ENCODE measurements at places on chromosomes 1 and 21.

- no peak for DNase-seq
These were observed 171.5 kb upstream of the CACYBP start for GRCh38 chr1:174828264-174828663.

- DNase-seq = peak; percentile 21
These were observed 12.3 kb upstream of the PADI1 start for GRCh38 chr1:17192394-17193221.

- peak; percentile 48 for DNase-seq
These were observed 10.8 kb upstream of the DUSP12 start for GRCh38 chr1:161738627-161739287.

DNA sequence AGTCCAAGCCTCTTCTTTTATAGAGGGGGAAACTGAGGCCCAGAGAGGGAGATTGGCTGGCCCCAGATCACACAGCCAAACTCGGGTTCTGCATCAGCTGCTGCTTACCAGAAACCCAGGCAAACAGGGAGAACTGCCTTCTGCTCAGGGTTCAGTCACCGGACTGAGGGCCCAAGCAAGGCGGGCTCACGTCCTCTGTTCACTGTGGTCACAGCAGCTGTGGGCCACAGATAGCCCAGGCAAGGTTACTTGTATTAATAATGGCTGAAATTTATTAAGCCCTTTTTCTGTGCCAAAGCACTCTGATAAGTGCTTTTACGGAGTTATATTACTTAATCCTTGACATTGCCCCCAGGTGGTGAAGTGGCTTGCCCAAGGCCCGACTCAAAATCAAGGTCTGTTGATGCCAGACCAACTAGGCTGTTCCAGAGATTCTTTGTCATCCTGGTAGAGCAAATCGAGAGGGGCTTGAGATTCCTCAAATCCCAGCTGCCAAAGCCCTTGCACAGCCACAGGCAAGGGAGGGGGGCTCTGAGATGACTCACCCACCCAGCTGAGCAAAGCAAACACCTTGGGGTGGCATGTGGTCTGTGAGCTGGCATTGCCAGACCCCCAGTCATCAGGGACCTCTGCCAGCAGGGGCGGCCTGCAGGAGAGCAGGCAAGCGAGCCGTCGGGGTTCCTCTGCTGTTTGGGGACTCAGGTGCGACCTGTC is 36.5 kb downstream of the EPHB2 start:
- DNase-seq = no peak

DNA sequence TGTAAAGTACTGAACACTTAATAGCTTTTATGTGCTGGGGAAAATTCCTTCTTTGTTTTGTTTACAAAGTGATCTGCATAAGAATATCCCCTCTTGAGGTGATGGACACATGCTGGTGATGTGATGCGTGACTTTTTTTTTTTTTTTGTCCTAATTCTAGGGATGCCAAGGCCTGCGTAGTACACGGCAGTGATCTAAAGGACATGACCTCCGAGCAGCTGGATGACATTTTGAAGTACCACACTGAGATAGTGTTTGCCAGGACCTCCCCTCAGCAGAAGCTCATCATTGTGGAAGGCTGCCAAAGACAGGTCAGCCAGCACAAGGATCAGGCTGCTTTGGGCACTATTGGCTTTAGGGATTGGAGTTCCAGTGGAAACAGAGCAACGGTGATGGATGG is 24.7 kb downstream of the ATP1A1 start:
- no peak for DNase-seq

DNA sequence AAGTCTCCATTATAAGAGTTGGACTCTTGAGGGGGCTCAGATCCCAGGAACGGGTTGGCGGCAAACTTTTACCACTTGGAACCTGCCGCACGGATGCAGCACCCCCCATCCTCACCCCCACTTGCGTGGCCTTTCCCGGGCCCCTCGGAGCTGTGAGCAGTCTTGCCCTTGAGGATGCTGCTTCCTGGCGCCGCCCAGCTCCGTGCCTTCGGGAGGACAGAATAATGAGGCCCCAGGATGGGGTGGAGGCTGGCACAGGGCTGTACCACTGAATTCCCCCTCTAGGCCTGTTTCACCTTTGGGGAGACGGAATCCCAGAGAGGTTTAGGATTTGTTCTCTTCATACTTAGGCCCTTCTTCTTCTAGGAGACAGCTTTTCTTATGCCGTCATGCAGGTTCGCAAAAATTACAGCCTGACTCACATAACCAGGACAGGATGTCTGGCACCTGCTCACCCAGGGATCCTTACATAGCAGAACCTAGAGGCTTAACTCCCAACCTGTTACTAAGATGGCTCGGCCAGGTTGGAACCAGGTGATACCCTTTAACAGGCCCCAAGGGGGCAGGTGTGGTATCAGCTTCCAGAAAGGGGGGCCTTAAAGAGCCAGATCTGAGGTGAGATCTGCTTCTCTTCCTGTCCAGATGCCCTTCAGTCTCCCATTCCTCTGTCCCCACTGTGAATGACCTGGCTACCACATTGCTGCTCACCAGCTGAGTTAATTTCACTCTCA is 1.5 kb downstream of the TRNP1 start:
- peak; percentile 79 for DNase-seq

DNA sequence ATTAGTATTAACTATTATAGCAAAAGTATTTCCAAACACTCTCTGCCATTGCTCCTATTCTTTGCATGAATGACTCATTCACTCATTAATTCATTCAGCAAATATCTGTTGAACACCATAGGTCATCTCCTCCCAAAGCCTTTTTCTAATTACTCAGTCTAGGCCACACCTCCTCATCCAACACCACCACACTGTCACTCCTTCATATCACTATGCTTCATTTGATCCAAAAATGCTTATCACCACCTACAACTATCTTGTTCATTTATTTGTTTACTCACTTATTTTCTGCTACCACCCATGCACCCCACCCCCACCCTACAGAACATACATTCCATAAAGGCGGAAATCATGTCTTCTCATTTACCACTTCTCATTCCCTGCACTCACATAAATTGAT is 94.4 kb upstream of the TNFSF4 start:
- DNase-seq = no peak

DNA sequence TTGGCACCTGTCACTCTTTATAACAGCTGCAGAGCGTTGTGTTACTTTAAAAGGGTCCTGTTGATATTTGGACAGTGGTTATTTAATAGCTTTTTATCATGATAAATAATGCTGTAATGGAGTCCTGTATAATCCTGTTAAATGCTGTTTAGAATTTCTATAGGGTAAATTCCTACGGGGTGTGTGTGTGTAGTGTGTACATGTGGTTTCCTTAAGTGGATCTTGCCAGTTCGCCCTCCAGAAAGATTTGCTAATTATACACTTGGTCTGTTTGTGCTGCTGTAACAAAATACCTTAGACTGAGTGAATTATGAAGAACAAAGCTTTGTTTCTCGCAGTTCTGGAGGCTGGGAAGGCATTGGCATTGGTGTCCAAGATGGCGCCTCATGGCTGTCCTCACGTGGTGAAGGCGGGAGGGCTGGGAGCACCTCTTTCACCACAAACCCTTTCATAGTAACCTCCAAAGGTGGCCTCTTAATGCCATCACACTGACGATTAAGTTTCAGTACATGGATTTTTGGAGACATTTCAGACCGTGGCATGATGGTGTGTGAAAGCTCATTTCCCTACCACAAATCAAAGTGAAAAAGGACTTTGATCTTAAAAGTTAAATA is 11.2 kb downstream of the PRMT2 start:
- DNase-seq = no peak

DNA sequence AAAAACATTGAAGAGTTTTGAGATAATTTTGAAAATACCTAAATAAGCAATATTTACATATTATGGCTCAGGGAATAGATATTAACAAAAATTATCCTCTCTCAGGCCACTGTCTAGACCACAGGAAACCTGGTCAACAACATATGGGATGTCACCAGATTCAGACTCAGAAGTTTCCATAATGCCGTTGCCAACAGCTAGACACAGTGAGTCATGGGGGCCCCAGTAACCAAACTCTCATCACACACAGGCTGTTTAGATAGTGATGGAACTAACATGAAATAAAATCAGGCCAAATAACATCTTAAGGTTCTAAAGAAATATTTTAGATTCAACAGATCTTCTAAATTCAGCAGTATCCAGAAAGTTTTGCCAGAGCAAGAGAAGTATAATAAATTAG is 681.7 kb upstream of the ADAMTS5 start:
- no peak for DNase-seq

DNA sequence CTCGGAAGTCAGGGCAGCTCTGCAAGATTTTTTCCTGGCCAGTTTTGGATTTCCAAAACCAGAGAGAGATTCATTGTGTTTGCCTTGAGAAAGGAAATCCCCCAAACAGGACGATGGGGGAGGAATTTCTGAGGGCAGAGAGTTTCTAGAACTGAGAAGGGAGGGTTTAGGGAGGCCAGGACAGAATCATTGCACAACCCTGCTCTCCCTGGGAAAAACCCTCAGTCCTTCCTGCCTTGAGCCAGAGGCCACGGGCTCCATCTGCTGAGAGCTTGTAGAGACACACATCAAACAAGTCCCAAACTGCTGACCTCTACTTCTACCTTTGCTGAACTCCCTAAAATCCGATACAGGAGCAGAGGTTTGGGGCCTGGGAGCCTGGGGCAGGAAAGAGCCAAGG is 99.7 kb downstream of the NMNAT2 start:
- no peak for DNase-seq

DNA sequence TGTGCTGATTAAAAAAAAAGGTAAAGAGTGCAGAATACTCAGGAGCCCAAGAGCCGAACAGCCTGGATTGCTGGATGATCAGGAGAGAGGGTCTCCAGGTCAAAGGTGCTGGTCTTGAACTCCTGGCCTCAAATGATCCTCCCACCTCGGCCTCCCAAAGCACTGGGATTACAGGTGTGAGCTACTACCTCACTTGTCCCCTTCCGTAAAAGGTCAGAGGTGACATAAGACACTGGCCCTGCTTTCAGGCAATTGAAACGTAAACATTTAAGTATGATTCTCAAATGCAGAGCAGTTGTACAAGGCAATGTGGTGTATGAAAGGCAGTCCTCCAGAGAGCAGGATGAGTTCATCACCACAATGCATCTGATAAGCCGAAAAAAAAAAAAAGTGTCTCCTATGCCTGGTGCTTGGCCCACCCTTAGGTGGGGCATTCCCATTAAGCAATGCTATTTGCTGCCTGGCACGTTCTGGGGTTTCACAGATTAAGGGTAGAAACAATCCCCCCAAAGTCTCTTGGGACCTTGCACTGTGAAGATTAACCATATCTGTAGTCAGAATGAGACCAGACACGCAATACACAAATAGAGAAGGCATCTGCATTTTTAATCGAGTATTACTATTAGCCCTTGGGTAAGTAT is 47.7 kb downstream of the PARP1 start:
- no peak for DNase-seq

DNA sequence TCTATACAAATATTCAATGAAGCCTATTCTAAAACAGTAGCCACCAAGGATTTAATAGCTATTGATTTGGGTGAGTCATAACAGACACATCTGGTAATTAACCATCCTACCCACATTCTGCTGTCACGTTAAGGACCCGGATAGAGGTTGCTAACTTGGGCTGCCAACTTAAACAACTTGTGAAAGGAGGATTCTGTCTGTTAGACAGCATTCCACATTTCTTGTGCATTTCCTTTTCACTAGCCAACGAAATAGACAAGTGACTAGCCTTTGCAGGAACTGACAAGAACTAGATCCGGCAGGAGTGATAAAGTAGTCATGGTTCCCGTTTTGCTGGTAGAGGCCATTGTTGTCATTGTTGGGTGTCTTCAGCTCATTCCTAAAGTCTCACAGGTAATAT is 9.5 kb downstream of the DSCAM start:
- DNase-seq = no peak

- DNase-seq = no peak
These were observed 34.5 kb upstream of the LBR start for GRCh38 chr1:225462429-225462713.

DNA sequence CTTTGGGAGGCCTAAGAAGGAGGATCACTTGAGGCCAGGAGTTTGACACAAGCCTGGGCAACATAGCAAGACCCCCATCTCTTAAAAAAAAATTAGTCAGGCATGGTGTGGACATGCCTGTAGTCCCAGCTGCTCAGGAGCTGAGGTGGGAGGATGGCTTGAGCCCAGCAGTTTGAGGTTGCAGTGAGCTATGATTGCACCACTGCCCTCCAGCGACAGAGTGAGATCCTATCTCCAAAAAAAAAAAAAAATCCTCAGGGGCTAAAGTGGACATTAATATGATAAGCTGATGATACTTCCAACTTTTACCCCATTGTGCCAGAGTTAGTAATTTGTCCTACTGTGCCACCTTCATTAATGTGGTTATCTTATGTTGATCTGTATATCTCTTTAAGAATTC is 327.8 kb upstream of the FMN2 start:
- no peak for DNase-seq

DNA sequence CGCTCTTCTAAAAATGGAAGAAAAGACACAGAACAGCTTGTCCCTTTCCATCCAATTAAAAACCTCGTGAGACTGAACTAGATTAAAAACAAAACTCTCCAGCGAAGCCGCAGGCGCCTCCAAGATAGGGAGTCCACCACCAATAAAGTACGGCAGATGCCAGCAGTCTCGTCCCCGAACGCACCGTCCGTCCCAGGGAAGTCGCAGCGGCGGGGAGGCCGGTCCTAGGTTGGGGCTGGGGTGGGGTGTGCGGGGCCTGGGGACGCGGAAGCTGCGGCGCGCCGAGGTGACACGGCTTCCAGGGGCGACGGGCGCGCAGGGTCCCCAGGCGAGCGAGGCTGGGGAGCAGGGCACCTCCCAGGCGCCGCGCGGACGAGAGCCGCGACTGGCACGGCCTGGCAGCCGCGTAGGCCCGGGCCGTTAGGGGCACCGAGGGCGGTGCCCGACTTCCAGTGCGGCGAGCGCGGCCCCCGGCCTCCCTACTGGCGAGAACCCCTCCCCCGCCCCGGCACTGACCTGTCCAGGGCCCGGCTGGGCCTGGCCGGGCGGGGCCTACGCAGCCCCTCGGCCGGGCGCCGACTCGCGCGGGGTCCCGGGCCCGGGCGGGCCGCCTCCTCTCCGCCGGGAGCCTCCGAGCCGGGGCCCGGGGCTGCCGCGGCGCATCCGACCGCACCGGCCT is 28.3 kb upstream of the A3GALT2 start:
- peak; percentile 69 for DNase-seq

DNA sequence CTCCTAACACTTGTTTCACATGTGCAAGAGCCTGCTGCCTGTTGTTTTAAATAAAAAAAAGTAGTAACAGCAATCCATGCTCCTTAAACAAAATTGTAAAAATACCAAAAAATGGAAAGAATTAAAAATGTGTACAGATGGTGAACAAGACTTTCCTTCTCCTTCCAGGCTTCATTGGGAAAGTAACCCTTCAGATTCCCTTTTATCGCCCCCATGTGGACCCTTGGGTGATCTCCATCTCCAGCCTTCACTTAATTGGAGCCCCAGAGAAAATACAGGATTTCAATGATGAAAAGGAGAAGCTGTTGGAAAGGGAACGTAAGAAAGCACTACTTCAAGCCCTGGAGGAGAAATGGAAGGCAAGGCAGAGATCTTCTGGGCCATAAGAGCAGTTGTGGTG is 14.2 kb downstream of the VPS13D start:
- no peak for DNase-seq

DNA sequence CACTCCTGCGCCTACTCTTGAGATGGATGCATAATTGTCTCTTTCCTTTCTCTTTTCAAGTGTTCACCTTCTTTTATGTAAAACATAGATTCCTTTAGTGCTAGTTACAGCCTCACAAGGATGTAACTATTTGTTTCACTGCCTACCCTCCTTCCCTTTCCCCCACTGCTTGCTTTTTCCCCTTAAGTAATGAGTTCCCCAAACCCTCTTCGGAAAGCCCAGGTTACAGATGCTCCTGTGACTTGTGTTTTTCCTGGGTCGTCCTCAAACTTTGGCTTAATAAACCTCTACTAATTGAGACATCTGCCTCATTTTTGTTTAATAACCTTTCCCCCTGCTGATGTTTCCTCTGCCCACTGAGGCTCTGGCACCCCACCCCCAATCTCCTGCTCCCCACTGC is 39.2 kb downstream of the C21orf91 start:
- no peak for DNase-seq

Data from NCI-H526 (cell line).